Chondrocyte (in vitro differentiated cells): ENCODE measurements at places on chromosomes 3 and 15. TPM values are rescaled to one million over a fixed set of nuclear protein-coding genes. Genes with fewer than 3 reads are reported as not detected.

DNA sequence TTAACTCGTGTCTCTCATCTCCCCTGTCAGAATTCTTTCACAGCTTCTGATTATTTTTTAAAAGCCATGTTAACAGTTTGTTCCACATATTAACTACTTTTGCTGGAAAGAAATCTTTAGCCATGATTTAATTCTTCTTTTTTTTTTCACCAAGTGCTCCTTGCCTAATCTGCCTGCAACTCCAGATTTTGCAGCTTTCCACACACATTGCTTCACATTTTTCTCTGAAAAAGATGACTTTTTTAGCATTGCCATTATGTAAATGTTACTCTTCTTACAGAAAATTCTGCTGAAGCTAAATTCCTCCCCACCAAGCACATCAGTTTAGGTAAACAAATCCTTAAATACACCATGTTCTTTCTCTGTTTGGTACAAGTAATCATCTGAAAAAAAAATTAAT is 23.4 kb upstream of the PPARG start:
- H3K4me1 ChIP-seq, result no peaks in the 10 kb centered on the region
- DNase-seq, result no peak
- H3K27ac ChIP-seq, result no peak overlapping the region
- H3K4me3 ChIP-seq, result no peak overlapping the region
- H3K27me3 ChIP-seq, result peaks cover 6% of the 10 kb centered on the region

The DLL4 gene
- 0.36 to 0.45 TPM in 2 of 3 replicates, not detected in the other for total RNA-seq

The B3GALNT1 gene
- total RNA-seq, result 14.1 to 24.8 TPM (median 22.0 TPM) in 3 replicates

The ATP13A5 gene
- total RNA-seq, result not detected in 3 replicates

GRCh38 chr3:79380581-79380980 is 387.2 kb downstream of the ROBO1 start:
- no peaks in the 10 kb centered on the region for H3K27me3 ChIP-seq
- no peak overlapping the region for H3K4me3 ChIP-seq
- H3K27ac ChIP-seq, result no peak overlapping the region
- peaks cover 10% of the 10 kb centered on the region for H3K4me1 ChIP-seq

- H3K36me3 ChIP-seq, result no peaks in the 10 kb centered on the region
- H3K27me3 ChIP-seq, result peaks cover 10% of the 10 kb centered on the region
- DNase-seq, result no peak
- no peak overlapping the region for H3K27ac ChIP-seq
These were observed 477.8 kb upstream of the RGMA start for GRCh38 chr15:93566762-93567161.
